ENCODE measurements at places on chromosomes 5 and 9.

DNA sequence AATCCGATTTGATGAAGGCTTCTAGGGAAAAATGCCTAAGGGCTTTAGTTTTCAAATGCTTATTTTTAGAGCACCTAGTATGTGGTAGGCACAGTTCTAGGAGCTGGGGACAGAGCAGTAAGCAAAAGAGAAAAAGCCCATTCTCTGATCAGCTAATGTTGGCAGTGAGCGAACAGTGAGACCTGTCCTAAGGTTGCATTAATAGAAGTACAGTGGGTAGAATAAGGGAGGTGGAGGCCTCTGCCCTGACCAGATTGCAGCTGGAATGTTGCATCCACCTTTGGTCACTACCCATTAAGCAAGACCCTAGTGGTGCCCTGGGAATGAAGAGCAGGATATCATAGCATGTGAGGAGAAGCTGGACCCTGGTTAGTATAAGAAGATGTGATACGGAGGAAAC lies 20.1 kb downstream of the IL9 start:
- peaks cover 22% of the 10 kb centered on the region for H3K4me1 ChIP-seq
- peaks cover 15% of the 10 kb centered on the region for H3K27me3 ChIP-seq
- no peak for DNase-seq
- no peak overlapping the region for H3K27ac ChIP-seq
- H3K4me3 ChIP-seq = no peak overlapping the region
- H3K36me3 ChIP-seq = no peaks in the 10 kb centered on the region

DNA sequence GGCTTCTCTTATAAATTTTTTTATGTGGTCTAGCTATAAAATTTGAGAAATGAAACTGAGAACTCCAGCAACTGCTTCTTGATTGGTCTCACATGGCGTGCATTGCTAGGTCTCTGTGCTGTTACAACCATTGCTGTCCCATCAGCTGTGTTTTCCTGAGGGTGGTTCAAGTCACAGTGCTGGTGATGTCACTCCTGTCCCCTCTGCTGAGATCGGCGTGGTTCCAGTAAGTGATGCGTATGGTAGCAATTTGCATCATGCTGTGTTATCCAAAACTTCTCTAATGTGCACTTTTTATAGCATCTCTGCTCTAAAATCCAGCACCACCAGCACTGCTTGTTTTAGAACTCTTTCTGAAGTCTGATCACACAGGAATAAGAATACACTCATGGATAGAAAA lies 112.6 kb upstream of the ZNF608 start:
- H3K4me3 ChIP-seq = no peak overlapping the region
- no peak for DNase-seq
- H3K36me3 ChIP-seq = no peaks in the 10 kb centered on the region
- H3K27me3 ChIP-seq = no peaks in the 10 kb centered on the region
- no peak overlapping the region for H3K27ac ChIP-seq

GRCh38 chr5:14588758-14589543 lies 7.4 kb downstream of the OTULINL start:
- H3K4me3 ChIP-seq = no peak overlapping the region
- H3K27me3 ChIP-seq = peaks cover 19% of the 10 kb centered on the region
- H3K4me1 ChIP-seq = peaks cover 3% of the 10 kb centered on the region
- no peak overlapping the region for H3K27ac ChIP-seq

DNA sequence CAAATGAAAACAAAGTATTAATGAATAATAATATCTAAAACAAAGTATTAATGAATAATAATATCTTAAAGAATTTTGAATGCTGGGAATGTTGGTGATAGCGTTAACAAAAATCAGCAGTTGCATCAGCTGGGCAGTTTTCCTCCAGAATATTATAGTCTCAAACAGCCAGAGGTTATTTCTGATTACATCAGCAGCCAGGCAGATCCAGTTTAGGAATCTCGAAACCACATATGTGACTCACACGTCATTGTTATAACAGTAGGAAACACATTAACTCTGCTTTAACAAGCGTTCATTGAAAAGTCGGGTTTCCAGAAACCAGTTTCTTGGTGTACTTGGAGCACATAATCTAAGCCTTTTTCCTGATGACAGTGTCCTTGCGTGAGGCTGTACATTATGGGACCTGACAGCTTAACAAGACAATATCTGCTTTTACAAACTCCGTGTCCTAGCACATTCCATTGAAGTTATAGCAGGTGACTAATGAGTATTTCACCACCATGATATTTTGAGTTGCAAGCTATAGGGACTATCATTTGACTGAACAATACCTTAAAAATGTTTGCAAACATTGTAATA lies 559.5 kb upstream of the KLF4 start:
- DNase-seq = no peak
- peaks cover 41% of the 10 kb centered on the region for H3K4me1 ChIP-seq
- no peak overlapping the region for H3K4me3 ChIP-seq
- H3K36me3 ChIP-seq = no peaks in the 10 kb centered on the region
- H3K27me3 ChIP-seq = peaks cover 3% of the 10 kb centered on the region

- DNase-seq = no peak
- peaks cover 50% of the 10 kb centered on the region for H3K4me1 ChIP-seq
- H3K36me3 ChIP-seq = no peaks in the 10 kb centered on the region
- H3K27ac ChIP-seq = peak overlapping the region; percentile 11
- H3K27me3 ChIP-seq = peaks cover 9% of the 10 kb centered on the region
- H3K4me3 ChIP-seq = no peak overlapping the region
Observed at GRCh38 chr9:129211686-129212085, 33.6 kb upstream of the IER5L start.

DNA sequence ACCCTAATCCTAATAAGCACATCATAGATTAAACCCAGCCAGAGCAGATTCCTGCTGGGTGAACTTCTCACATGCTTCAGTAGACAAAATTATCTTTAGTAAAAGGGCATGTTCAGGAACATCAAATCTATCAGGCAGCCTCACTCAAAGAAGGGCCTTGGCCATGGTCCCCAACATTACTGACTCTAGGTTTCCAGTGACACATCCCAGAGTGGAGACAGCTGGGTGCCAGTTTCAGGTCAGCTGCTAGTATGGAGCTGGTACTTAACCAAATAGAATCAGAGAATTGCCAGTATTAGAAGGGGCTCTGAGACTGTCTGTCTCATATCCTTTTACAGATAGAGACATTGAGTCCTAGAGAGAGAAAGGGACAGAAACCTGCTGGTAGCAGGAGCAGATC lies 44.1 kb upstream of the GALNT10 start:
- H3K4me3 ChIP-seq = no peak overlapping the region
- no peaks in the 10 kb centered on the region for H3K36me3 ChIP-seq
- no peak for DNase-seq
- H3K27me3 ChIP-seq = peaks cover 40% of the 10 kb centered on the region
- peaks cover 66% of the 10 kb centered on the region for H3K4me1 ChIP-seq

- no peaks in the 10 kb centered on the region for H3K4me1 ChIP-seq
- no peak overlapping the region for H3K27ac ChIP-seq
- H3K4me3 ChIP-seq = no peak overlapping the region
- DNase-seq = no peak
- H3K36me3 ChIP-seq = peaks cover 4% of the 10 kb centered on the region
Observed at GRCh38 chr5:145975361-145976066, 39.1 kb downstream of the SH3RF2 start.

- no peak overlapping the region for H3K4me3 ChIP-seq
- peaks cover under 1% of the 10 kb centered on the region for H3K27me3 ChIP-seq
- DNase-seq = peak; percentile 58
- H3K36me3 ChIP-seq = no peaks in the 10 kb centered on the region
Observed at GRCh38 chr9:14347406-14348122, 33.6 kb upstream of the NFIB start.

DNA sequence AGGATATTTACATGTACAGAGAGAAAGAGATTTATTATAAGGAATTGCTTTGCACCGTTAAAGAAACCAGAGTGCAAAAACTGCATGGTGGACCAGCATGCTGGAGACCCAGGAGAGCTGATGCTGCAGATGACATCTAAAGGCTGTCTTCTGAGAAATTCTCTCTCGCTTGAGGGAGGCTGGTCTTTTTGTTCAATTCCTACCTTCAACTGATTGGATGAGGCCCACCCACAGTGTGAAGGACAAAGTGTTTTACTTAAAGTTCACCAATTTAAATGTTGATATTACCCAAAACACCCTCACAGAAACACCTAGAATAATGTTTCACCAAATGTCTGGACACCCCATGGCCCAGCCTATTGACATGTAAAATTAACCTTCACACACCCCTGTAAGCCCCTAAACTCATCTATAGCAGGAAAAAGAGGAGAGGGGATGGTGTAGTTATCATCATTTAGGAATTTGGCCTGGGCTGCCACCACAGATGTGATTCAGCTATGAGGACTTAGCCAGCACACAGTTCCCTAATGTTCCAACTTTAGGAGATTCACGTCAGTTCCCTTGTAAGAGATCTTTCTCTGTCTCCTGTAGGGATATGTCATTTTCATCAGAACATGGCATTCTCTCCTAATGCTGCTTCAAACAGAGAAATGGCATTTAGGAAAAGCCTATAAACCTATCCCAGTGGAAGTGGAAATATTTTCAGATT lies 358.2 kb upstream of the TLE4 start:
- no peak overlapping the region for H3K4me3 ChIP-seq
- H3K27me3 ChIP-seq = peaks cover 4% of the 10 kb centered on the region
- no peak for DNase-seq
- no peaks in the 10 kb centered on the region for H3K36me3 ChIP-seq

DNA sequence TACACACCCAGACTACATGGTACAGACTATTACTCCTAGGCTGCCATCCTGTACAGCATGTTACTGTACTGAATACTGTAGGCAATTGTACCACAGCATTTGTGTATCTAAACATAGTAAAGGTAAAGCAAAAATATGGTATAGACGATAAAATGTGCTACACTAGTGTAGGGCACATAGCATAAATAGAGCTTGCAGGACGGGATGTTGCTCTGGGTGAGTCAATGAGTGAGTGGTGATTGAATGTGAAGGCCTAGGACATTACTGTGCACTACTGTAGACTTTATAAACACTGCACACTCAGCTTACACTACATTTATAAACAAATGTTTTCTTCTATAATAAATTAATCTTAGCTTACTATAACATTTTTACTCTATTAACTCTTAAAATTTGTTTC lies 25.6 kb downstream of the ANKRD55 start:
- H3K36me3 ChIP-seq = no peaks in the 10 kb centered on the region
- DNase-seq = no peak
- H3K4me3 ChIP-seq = no peak overlapping the region
- no peak overlapping the region for H3K27ac ChIP-seq
- peaks cover 4% of the 10 kb centered on the region for H3K27me3 ChIP-seq

DNA sequence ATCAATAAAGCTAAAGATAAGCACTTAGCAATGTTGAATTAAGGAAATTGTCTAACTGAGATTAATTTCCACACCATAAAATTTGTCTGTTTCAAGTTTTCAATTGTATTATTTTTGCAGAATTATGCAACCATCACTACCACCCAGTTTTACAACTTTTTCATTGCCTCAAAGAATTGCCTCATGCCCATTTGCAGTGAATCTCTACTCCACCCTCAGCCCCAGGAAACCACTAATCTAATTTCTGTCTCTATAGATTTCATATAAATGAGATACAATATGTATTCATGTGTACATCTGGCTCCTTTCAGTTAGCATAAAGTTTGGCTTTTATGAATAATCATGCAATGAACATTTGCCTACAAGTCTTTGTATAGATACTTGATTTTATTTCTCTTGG lies 72.9 kb downstream of the PTCD2 start:
- H3K27ac ChIP-seq = no peak overlapping the region
- H3K4me1 ChIP-seq = no peaks in the 10 kb centered on the region
- no peak overlapping the region for H3K4me3 ChIP-seq
- H3K27me3 ChIP-seq = peaks cover 9% of the 10 kb centered on the region
- DNase-seq = no peak

- H3K4me3 ChIP-seq = no peak overlapping the region
- H3K27ac ChIP-seq = no peak overlapping the region
- H3K4me1 ChIP-seq = no peaks in the 10 kb centered on the region
- DNase-seq = no peak
- H3K36me3 ChIP-seq = peaks cover 7% of the 10 kb centered on the region
Observed at GRCh38 chr9:134848504-134848903, 32.1 kb upstream of the FCN2 start.

GRCh38 chr5:172144291-172144815 lies 43.7 kb downstream of the STK10 start:
- no peak for DNase-seq
- H3K36me3 ChIP-seq = no peaks in the 10 kb centered on the region
- H3K27ac ChIP-seq = peak overlapping the region; percentile 72
- H3K4me3 ChIP-seq = no peak overlapping the region
- H3K4me1 ChIP-seq = peaks cover 44% of the 10 kb centered on the region
- no peaks in the 10 kb centered on the region for H3K27me3 ChIP-seq

DNA sequence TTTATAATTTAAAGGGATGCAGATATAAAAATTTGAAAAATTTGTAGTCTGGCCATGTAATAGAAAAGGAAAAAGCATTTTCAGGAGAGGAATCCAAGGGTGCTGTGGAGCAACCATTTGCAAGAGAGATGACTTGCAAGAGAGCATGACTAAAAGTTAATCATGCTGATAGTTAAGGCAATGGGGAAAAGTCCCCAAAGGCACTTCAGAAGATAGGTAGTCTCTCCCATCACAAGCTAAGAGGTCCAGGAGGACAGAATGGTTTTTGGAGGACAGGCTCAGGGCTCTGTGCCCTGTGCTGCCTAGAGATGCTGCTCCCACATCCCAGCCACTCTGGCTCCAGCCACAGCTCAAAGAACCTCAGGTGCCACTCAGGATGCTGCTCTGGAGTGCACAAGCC lies 38.8 kb downstream of the DNAJB5 start:
- H3K36me3 ChIP-seq = peaks cover 53% of the 10 kb centered on the region
- DNase-seq = no peak
- no peak overlapping the region for H3K27ac ChIP-seq
- no peak overlapping the region for H3K4me3 ChIP-seq

DNA sequence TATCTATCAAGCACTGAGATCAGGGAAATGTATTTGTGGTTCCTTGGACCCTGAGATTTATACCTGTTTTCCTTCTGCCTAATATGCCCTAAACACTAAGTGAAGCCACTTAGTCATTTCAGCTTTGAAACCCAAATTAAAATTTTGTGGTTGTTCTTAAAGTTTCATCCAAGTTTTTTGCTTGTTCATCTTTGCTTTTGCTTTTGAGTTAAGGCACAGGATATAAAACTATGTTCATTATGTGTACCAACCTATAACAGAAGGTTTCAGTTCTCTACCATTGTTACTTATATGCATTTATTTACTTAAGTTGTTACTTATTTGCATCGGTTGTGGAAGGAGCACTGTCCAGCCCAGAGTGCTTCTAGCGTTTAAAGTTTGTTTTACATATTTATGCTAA lies 382.3 kb downstream of the PTPRD start:
- no peaks in the 10 kb centered on the region for H3K4me1 ChIP-seq
- H3K36me3 ChIP-seq = no peaks in the 10 kb centered on the region
- DNase-seq = no peak
- H3K27ac ChIP-seq = no peak overlapping the region
